ENCODE measurements at places on chromosomes 11 and 22.
A peak's percentile ranks its signal among the peaks of the same experiment; 100 is the strongest.

DNA sequence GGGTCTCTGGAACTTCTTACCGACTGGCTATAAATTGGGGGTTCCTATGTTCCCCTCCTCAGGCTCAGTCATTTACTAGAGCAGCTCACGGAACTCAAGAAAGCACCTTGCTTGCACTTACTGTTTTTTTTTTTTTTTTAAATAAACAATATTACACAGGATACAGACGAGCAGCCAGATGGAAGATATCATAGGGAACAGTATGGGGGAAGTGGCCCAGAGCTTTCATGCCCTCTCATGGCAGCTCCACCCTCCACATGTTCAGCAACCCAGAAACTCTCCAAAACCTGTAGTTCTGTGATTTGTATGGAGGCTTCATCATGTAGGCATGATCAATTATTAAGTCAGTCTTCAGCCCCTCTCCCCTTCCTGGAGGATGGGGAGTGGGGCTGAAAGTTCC lies 7.5 kb downstream of the UVRAG start:
- no peak for DNase-seq

GRCh38 chr11:18699269-18699596 lies 654 bp downstream of the TMEM86A start:
- no peak for DNase-seq

DNA sequence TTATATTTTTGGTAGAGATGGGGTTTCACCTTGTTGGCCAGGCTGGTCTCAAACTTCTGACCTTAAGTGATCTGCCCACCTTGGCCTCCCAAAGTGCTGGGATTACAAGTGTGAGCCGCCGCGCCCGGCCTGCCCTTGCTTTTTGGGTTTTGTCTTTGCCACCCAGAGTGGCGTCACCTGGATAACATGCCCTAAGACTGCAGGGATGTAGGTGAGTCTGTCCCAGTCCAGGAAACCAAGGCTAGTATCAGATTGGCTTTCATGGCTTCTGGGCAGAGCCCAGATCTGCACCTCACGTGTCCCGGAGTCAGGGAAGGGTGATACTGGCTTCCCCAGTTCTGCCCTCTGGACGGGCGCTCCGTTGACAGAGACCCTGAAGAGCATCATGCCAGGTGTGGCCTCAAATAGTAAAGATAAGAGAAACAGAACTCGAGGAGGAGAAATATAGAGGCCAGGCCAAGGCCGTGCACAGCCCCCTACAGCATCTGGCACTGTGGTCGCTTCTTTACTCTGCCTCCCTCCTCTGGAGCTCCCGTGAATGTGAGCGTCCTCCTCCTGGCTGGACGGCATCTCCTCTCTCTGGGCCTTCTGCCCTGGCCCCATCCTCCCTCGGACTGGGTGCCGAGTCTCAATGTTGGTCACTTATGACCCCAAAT lies 7.8 kb upstream of the APOBEC3B start:
- no peak for DNase-seq

DNA sequence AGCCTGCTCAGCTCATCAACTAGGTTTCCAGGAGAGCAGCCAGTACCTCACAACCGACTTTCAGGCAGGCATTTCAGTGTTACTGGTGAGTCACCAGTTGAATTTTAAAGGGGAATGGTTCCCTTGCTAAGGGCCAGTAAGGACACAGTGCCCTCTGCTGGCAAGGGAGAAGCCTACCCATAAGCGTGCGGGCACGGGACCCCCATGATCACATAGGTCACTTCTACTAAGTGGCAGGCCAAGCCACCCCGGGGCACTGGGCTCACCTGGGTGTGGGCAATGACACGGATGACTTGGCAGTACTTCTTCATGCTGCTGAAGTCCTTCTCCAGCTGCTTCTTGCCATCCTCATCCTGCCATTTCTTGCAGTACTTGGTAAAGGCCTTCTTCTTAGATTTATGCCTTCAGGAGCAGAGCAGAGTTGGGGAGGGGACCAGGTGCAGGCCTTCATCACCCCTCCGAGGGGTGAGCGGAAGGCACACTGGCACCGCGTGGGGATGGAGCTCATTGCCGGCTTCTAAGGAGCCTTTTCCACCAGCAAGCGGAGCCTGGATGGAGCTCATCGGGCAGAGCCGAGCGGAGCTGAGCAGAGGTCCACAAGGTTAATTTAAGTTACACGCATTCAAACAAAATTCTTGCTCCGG lies 2.9 kb downstream of the RPL3 start:
- DNase-seq, result peak; percentile 75

DNA sequence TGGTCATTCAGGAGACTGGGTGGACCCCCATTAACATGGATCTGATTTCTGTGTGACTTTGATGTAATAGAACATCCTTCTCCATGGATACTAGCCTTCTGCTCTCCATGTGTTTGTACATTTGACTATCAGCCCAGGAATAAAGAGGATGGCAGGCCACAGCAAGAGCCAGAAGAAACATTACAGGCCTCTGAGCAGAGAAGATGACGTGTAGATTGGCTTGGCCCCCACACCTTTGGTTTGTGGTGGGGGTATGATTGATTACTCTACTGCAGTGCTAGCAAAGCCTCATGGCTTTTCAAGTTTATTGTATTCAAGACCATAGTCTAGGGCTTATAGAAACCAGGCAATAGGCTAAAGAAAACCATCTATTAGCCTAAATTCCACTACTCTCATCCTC lies 77.0 kb downstream of the GRAMD1B start:
- DNase-seq, result no peak
